Umbilical cord (tissue), 2 donors: ENCODE measurements at places on chromosomes 7 and 10. TPM values are rescaled to one million over a fixed set of nuclear protein-coding genes. Genes with fewer than 3 reads are reported as not detected.

Gene TRIM56
- total RNA-seq, result 22.4 TPM

Gene SPDYE9
- total RNA-seq, result 1.7 TPM

Gene CCDC146
- 16.6 TPM for total RNA-seq

DNA sequence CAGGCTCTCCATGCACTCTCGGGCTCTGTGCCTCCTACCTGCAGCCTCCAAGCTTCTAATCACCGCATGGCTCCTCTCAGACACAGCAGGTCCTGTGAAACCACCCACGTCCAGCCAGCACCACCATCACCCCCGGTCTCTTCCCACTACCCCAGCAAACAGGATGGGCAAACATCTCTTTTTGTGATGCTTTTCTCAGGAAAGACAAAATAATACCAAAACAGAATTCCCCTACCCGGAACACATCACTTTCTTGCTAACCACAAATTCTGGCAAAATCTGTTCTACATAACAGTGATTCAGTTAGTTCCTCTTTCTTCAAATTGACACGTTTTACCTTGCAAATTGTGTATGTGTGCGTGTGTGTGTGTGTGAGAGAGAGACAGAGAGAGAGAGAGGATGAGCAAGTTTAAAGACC, 6.5 kb downstream of the SNX8 start:
- DNase-seq, result no peak

DNA sequence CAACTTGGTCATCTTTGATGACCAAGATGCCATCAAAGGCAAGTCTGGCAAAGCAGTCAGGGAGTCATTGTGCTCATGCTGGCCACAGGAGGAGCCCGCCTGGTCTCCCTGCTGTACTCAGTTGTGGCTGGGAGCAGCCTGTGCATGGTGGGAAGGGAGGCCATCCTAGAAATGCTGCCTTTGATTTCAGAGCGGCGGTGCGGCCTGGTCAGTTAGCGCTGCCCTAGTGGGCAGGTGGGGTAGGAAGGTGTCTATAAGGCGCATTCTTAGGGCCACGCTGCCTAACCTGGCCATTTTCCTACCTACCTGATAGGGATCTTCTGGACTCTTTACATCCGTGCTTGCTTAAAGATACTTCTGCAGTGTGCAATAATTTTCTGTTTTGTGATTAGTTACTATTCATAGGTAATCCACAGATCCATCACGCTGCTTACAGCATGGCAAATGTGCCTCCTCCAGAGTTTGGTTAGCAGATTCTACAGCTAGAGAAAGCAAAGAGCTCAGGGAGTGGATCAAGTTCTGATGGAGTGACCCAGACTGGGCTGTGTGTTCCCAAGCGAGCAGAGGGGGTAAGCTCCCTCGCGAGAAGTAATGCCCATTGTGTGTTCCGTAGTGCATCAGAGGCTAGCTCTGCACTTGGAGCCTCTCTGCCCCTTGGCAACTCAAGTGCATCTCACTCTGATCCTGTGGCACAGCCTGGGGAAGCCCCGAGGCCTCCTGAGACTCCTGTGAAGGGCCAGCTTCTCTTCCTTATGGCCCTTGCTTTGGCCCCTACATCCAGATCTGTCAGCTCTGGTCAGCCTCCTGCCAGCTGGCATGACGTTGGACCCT, 970.1 kb upstream of the ZNF722 start:
- no peak for DNase-seq

DNA sequence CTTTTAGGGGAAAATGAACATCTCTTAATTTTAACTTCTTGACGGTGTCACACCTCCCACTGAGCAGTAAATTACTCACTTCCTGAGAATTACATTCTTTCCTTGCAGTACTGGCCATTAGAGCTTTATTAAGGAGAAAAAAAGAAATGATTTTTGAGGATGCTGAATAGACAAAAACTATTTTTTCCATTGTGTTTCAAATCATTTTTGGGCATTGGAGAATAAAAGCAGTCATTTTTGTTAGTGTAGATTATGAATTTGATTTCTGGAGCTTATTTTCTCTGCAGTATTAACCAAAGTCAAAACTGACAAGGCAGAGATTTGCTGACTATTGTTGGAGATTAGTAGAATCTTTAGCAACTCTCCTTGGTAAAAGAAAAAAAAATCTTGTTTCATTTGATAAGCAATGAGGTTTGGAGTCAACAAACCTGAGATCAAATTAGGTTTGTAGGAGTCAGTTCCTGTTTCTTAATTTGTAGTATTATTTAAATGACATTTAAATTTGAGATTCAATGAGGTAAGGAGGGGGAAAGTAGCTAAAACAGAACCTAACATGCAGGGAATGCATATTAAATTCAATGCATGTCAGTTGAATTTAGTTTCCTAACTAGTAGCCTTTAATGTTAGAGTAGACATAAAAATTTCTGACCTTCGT, 70.6 kb downstream of the AP3M1 start:
- DNase-seq, result no peak

DNA sequence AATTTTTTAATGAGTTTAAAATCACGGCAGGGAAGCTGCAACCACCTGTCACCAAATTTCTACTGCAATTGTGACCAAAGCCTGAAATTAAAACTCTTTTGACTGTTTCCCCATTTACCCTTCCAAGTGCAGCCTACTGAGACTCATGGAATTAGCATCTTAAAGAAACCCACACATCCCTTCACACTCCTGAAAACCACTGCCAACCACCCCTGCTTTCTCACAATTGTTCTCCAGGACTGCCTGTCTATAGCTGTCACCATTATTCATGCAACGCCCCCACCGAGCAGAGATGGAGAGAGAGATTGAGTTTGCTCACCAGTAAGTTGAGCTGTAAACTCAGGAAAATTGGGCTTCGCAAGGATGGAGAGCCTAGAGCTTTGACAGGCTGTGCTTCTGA, 383.8 kb upstream of the SORCS1 start:
- DNase-seq, result no peak
